DMS79 (cell line): ENCODE measurements at places on chromosomes 5 and 9.

GRCh38 chr5:152819891-152820290, 414.8 kb upstream of the NMUR2 start:
- DNase-seq: no peak

DNA sequence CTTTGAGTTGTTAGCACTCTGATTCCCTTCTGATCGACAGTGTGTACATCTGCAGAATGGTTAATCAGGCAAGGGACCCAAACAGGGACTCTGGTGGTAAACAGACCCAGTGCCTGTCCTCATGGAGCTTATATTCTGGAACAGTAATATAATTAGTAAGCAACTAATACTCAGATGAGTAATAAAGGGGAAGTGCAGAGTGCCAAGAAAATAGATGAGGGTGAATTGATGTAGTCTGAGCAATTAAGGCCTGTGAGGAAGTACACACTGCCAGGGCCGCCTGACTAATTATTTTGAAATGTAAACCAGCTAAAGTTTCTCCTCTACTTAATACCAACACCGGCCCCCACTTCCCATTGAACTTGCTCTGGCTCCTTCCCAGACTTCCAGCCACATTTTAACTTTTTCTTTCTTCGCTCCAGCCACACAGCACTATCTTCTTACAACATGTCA, 4.2 kb downstream of the DHX29 start:
- DNase-seq: no peak

DNA sequence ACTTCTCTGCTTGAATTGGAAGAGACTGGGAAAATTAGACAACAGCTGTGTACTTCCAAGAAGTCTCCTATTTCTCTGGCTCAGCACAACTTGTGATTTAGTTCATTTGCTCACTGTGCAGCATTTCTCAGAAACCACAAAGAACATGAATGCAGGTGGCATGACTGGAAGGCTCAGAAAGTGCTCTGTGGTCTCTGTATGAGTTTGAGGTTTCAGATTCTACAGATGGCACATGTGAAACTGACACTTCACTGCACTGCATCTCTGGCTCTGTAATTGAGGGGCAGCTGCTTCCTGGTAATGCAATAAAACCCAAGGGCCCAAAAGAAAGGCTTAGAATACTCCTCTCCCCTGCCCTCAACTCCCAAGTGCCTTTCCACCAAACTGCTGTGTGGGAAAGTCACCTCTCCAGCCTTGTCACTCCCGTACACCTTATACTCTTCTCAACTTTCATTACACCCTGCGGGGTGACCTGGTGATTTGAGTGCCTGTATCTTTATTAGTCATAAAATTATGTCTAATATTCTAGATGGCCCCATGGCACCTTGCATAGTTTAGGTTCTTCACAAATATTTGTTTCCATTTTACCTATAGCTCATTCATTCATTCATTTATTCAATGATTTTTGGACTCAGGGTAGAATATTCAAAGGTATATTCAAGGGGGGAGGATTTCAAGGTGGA, 82.5 kb downstream of the ESM1 start:
- DNase-seq: peak; percentile 51

GRCh38 chr5:14202462-14202861, 59.3 kb downstream of the TRIO start:
- no peak for DNase-seq

DNA sequence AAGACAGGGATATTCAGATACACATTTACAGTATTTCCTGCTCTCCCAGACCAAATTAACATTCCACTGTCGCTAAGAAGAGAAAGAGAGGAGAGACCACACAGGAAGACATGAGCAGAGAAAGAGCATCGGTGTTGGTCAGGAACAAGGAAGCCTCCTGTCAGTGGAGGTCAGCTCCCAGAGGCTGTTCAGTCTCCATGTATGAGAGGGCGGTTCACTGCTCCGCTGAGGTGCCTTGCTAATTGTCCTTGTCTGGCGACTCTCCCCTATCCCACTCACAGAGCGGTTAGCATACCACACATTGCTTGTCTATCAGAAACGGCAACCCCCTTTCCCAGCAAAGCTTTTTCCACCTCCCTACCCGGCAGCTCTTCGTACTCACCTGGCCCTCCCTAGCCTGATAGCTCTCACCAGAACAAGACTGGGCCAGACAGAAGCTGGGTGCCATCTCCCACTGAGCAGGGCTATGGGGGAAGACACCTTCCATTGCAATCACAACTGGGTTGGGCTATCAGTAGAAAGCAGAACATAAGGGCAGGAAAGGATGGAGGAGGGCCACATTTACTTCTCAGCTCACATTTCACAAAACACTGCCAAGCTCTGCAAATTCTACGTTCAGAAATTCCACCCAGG, 58.6 kb upstream of the LMNB1 start:
- DNase-seq: no peak

DNA sequence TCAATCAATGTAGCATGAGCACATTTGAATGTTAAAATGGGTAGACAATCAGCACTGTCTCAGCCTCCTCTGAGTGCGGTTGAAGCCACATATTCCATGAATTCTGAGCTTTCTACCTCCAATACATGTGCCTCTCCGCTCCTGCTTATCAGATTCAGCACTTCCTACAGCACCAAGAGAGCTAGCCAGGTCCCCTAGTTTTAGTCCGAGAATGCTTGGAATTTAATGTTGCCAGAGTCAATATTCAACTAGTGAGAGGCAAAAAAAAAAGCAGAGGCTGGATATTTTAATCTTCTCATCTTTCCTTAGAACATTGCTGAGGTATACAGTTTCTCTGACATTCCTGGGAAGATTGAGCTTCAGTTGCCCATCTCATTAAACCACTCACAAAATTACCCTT, 1979.1 kb upstream of the CDH9 start:
- no peak for DNase-seq

DNA sequence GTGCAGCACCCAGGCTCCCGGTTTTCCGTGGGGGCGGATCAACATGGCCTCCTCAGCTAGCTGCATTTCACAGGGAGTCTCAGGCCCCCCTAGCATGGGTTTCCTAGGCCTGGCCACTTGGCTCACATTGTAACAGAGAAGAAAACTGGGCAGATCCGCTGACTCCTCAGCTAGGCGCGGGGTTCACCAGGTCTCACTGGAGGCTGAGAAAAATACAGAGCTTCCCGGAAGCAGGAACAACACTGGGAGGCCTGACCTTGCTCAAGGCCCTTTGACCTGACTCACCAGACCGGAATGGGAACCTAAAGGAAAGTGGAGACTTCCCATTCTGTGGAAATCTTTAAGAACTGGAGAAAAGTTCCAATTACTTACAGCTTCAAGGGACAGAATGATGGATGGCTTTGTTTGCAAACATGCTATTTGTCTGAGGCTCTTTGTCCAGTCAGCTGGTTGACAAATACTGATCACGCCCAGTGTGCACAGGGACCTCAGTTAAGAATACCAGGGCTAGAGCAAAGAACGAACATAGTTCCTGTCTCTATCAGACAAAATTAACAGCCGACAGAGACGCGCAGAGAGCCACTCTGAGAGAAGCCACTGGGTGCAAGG, 88.7 kb upstream of the LRRTM2 start:
- DNase-seq: no peak

DNA sequence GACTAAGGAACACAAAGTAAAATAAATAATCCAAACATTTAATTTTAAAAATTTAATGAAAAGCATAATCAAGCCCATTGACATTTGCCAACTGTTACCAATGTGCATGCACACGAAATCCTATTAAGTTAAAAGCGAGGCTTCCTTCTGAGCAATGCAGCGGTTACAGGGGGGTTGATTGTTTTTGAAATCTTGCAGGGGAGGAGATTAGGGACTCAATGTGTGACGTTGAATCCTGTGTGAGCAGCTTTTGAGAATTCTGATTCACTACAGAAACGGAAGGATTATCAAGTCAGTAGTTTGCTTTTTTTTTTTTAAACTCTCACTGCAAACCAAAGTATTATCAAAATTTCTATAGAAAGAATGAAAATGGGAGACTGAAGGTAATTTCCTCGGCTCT, 109.5 kb downstream of the PRKACG start:
- no peak for DNase-seq

DNA sequence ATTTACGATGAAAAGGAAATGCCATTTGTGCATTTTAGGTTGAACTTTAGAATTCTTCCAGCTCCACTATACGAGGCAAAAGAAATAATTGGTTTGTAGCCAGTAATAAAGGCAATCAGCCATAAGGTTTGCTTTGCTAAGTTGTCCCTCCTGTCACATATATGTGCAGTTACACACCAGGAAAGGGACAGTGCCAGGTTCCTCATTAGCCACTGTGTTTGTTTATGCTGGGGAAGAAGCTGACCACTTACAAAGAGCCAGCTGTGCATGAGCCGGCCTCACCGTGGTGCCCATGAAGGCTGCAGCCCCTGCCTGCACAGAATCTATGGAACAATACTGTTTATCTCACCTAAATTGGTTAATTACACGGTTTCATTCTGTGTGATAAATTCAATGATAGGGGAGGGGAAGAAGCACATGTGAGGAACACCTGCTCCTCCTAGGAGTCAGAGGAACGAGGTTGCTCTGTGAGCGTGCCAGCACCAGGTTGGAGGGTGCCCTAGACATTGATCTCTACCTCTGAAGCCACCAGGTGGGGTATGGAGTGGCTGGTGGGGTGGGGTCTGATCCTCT, 173.8 kb upstream of the DAP start:
- no peak for DNase-seq

DNA sequence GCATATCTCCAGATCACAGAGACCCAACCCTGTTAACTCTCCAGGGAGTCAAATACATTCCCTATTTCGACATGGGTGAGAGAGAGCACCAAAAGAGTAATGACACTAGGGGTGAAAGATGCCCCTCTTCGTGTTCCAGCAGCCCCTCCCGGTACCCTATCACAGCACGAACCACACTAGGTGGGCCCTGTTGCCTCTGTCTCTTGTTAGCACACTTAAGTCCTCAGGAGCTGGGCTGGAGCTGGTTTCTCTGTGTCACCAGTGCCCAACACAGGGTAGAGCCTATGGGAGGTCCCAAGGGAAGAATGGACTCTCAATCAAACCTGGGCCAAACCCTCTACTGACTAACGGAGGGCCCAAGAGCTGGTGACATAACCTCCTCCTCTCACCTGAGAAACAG, 1.2 kb downstream of the CDK20 start:
- DNase-seq: no peak

DNA sequence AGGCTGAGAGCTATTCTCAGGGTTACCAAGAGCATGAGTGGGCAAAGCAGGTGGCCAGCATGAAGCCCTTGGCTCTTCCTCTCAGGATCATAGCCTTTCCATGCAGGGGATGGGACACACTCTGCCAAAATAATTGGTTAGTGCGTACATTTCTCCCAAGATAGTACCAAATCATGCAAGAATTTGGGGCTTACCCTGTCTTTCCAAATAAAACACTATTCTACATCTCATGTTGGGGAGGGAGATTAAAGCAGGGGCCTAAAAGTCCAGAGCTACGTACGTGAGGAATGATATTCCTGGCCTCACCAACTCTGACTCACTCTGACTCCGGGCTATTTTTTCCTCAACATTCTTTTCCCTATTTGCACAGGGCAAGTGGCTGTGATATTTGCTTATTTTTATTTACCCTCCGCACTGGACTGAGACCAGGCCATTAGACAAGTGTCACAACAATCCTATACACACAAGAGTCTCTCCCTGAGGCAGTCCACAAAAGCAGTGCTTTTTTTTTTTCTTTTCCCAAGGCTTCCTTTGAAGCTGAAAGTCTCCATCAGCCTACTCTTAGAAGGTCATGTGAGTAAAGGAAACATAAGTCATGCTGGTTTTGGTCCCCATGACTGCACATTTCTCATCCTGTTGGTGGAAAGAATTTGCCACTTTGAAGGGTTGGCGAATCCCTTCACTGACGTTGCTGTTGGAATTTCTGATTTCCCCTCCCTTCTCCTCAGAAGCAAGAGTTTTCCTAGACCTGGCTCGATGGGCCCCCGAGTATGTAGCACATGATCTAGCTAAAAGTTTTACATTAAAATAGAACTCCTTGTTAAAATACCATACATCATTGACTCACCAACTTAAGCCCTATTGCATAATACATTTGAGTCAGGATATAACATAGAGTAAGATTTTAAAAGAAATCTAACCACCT, 40.0 kb downstream of the TMEM252 start:
- DNase-seq: peak; percentile 2

- peak; percentile 59 for DNase-seq
These were observed 2.3 kb upstream of the MAN1B1 start for GRCh38 chr9:137084526-137084925.

- no peak for DNase-seq
These were observed 4.1 kb upstream of the CCNG1 start for GRCh38 chr5:163433271-163433670.

DNA sequence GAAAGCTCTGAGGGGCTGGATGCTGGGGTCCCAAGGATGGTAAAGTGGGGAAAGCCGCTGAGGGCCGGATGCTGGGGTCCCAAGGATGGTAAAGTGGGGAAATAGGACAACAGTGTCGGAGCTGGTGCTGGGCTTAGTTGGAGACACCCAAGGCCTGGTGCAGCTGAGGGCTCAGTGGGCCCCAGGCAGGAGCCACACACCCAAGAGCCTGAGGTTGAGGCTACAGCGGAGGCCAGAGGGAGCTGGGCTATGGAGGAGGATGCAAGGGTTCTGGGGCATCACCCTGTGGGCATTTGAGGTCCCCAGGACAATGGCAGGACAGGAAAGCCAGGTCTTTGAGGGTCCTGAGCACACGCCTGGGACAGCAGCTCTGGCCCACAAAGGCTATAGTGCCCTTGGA, 19.1 kb upstream of the SLC9A3 start:
- no peak for DNase-seq

GRCh38 chr5:178940569-178941360, at the start of gene ZNF454:
TSS of gene ZNF454 (plus strand) at chr5:178941198. CDS start at chr5:178942792, 1,594 bp downstream.
- no peak for DNase-seq

- no peak for DNase-seq
These were observed 247.7 kb downstream of the PJA2 start for GRCh38 chr5:109161914-109162683.

- no peak for DNase-seq
These were observed 6.0 kb downstream of the SNX18 start for GRCh38 chr5:54523534-54523933.

DNA sequence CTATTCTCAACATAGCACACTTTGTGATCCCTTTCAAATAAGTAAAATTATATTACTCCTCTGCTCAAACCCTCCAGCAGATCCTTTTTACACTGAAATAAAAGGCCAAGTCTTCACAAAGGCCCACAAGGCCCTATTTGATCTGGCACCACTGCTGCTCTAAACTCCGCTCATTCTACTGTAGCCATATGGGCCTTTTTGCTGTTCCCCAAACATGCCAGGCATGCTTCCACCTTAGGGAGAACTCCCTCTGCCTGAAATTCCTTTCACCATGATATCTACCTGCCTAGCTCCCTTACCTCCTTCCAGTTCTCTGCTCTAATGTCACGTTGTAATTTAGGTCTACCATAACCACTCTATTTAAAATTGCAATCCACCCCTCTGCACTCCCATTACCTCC, 28.3 kb downstream of the NRG2 start:
- no peak for DNase-seq
